ENCODE measurements at places on chromosomes 4 and X.
A peak's percentile ranks its signal among the peaks of the same experiment; 100 is the strongest.

DNA sequence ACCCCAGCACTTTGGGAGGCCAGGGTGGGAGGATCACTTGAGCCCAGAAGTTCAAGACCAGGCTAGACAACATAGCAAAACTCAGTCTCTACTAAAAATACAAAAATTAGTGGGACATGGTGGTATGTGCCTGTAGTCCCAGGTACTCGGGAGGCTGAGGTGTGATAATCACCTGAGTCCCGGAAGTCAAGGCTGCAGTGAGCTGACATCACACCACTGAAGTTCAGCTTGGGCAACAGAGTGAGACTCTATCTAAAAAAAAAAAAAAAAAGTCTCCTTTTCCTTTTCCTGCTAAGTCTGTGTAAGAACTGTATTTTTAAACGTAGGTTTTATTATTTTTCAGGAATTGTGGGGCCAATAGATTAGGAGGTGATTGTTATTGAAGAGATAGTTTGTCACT lies 356.7 kb downstream of the ARHGAP24 start:
- DNase-seq, result no peak

- DNase-seq, result no peak
Observed at GRCh38 chr4:147599769-147600168, 17.4 kb upstream of the TMEM184C start.

DNA sequence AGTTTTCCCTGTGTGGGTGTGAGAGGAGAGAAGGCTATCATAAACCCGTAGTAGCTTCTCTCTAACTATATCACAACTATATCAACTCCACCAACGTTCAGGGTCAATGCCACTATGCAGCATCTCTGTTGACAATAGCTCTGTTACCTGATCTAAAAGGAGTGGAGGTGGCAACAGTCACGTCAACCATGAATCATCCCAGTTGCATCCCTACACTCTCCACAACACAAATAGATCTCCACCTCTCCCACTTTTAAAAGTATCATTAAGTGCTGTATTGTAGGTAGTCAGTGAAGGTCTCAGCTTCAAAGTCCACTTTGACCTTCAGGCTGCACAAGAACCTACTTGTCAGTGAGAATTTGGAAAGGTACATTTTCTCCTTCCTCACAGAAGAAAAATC lies 600.5 kb upstream of the GRIA3 start:
- DNase-seq, result no peak

- no peak for DNase-seq
Observed at GRCh38 chrX:3549411-3549911, 164.0 kb downstream of the PRKX start.

DNA sequence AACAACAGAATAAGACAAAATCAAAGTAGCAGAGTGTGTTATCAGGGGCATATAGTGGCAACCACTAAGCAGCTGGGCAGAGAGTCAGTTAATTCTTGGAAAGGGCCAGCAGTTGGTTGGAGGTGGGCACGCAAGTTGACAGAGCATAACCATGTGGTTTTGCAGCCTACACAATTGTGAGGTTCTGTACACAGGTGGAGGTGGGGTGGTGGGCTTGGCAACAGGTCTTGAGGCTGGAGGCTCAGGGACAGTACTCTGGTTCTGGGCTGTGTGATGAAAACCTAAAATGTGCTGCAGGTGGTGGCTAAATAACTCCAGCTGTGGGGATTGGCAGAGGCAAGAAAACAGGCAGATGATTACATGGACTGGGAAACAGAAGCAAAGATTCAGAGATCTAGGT lies 1112.7 kb downstream of the PDHA2 start:
- no peak for DNase-seq

- no peak for DNase-seq
Observed at GRCh38 chrX:40349251-40349650, 231.5 kb upstream of the ATP6AP2 start.

GRCh38 chrX:63250253-63250868 lies 100.8 kb downstream of the SPIN4 start:
- peak; percentile 2 for DNase-seq

DNA sequence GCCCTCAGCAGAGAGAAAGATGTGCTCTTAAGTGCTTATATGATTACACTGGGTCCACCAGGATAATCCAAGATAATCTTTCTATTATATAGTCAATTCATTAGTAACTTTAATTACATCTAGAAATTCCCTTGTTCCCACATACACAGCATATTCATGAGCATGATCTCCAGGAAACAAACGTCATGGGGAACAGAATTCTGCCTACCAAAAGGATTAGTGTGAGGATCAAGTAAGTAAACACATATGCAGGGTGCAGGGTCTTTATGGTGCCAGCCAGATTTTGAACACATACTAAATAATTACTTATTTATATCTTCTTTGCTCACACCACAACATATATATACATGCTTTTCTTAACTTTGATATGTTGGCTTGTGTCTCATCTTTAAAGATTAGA lies 169.1 kb downstream of the KCTD8 start:
- DNase-seq, result no peak

DNA sequence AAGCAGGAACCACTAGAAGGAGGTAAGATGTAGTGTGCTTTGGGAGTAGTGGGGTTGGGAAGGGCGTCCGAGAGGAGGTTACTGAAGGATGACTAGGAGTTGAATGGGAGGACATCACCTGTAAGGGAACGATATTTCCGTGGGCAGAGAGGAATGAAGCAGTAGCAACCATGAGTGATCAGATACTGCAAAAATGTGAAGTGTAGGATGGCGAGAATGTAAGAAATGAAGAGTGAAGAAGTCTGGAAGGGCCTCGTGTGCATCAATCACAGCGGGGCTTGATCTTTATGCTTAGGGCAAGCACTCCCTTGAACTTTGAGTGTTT lies 594 bp downstream of the MSMO1 start:
- no peak for DNase-seq

Measured in stimulated activated CD4-positive, alpha-beta T cell treated with anti-CD3 and anti-CD28 coated beads, TNF-alpha, amount 100 ng/mL, for 1 hour (primary cell).